ENCODE measurements at places on chromosomes 1 and 21.

GRCh38 chr1:30023339-30024022, 699.9 kb downstream of the MATN1 start:
- no peak for DNase-seq

DNA sequence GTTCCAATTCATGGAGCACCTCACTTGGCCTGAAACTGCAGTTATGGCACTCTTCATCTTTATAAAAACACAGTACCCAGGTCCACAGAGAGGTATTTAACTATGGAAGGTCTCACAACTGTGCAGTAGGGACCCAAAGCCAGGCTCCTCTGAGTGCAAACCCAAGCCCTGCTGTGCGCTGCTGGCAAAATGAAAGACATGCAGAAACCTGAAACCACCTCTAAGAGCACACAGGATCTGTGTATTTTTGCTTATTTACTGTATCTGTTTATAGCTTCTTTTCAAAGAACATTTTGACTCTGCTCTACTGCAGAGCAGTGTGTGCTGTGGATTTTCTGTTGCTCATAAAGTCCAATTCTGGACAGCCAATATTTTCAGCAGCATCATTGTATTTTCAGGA, 166.6 kb downstream of the DSCAM start:
- DNase-seq, result no peak

DNA sequence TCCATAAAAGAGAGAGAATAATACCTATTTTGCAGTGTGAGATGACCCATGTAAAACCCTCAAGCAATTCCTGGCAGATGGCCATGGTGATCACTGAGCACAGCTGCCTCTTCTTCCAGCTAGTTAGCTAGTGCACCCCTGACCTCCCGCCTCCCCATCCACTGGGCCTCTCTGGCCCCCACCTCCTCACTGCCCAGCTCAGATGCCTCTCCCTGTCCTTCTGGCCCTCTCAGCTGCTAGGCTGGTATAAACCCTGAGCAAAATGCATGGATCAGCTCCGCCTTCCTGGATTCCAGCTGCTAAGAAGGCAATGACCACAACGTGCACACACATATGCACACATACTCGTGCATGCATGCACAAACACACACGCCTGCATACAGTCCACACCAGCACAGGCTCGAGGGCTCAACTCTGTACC, 117.2 kb downstream of the DMRTB1 start:
- no peak for DNase-seq

- DNase-seq, result no peak
Measured at GRCh38 chr1:187680823-187681222, 852.1 kb downstream of the PLA2G4A start.

GRCh38 chr1:11178021-11179015, 10.8 kb upstream of the ANGPTL7 start:
- no peak for DNase-seq

- no peak for DNase-seq
Measured at GRCh38 chr1:180849031-180849775, 63.5 kb upstream of the KIAA1614 start.

DNA sequence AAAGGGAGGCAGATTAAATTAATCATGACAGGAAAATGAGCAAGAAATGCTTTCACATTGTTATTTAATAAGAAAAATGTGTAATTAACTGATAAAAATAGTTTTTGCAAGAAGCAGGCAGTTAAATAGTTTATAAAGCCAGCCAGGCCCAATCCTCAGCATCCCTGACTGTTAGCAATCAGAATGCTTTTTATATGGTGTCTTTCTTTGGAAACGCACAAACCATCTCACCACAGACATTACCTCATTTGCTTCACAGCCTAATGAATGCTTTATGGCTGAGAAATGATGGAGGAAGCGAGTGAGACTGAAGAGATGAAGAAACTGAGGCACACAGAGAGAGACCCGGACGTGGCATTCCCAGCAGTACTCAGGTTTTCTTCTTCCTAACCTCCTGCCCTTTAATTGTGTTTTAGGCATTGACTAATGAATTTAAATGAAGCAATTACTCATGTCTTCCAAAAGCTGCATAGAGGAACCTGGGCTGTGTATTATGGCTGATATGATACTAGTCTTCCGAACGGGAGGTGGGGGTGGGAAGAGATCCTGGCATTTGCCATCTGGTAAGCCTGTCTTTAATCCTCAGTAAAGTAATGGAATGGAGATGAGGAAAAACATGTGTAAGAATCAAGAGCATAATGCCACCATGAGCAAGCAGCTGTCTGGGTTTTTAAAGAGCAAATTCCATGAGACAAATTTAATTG, 116.1 kb upstream of the LMO4 start:
- DNase-seq, result no peak

- DNase-seq, result no peak
Measured at GRCh38 chr21:39037807-39038405, 145.3 kb downstream of the PSMG1 start.

DNA sequence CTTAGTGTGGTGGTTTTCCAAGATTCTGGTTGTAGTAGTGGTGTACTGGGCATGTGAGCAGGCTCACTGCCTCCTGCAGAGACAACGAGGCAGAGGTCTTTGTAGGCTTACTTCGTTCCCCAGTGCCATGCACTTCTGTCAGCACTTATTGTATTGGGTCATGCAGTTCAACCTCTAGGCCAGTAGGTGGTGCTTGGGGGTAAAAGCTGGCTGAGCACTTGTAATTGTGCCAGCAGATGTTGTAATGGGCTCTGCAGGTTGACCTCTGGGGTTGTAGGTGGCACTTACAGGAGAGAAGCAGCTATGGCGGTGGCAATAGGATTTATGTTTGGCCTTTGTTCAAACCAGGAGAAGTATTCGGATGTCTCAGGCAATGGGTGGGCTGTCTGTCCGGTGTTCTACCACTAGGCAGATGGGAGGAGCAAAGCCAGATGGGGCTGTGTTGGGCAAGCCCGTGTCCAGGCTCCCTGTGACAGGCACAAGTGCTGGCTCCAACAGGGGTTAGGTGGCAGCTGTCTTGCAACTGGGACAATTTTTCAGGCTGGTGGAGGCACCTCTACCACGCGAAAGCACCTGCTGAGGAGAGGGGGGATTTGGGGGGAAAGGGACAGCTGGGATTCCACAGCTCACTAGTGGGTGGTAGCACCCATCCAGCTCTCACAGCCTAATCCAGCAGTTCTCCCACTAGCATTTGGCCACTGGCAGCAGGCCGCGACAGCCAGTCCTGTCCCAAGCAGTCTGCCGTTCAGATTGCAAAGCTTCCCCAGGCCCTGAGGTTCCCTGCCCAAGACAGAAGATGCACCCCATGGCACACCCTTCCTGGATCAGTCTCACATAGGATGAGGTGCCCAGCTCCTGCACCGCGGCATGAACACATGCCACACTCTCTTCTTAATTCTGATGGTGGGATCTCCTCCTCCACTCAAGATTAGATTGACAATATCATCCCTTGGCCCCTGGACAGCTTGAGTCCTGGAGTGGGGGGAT, 274.5 kb downstream of the CTH start:
- no peak for DNase-seq

DNA sequence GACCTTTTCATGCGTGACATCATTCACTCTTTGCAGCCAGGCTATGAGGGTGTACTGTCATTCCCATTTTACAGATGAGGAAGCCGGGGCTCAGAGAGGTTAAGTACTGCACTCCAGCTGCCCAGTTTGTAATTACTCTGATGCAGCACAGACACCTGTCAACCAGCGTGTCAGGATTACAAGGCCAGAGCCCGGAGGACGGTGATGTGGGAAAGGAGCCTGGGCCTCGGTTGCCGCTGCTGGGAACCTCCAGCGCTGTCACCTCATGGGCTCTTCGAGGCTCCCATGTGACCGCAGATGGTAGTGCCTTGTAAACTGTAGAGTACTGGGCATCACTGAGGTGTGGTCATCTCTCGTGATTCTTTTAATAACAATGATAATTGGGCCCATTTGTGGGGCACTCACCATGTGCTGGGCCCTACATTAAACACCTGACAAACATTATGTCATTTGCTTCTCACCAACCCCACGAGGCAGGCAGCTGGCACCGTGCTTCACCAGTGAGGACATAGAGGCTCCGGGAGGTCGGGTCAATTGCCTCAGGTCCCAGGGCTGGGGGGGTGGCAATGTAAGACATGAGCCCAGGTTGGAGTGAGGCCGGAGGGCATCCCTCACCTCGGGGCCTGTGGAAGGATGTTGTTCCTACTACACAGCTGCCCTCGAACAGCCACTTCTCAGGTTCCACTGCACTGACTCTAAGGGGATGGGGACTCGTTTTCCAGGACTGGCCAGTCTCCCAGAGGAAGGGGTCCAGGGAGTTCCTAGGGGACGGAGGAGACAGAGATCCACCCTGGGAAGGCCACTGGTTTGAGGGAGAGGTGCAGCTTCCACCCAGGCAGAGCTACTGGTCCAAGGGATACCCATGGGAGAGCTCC, 42.8 kb upstream of the PADI1 start:
- DNase-seq, result no peak

GRCh38 chr1:114561333-114561732, 20.1 kb downstream of the BCAS2 start:
- no peak for DNase-seq
